ENCODE measurements at places on chromosomes 1 and 21.

DNA sequence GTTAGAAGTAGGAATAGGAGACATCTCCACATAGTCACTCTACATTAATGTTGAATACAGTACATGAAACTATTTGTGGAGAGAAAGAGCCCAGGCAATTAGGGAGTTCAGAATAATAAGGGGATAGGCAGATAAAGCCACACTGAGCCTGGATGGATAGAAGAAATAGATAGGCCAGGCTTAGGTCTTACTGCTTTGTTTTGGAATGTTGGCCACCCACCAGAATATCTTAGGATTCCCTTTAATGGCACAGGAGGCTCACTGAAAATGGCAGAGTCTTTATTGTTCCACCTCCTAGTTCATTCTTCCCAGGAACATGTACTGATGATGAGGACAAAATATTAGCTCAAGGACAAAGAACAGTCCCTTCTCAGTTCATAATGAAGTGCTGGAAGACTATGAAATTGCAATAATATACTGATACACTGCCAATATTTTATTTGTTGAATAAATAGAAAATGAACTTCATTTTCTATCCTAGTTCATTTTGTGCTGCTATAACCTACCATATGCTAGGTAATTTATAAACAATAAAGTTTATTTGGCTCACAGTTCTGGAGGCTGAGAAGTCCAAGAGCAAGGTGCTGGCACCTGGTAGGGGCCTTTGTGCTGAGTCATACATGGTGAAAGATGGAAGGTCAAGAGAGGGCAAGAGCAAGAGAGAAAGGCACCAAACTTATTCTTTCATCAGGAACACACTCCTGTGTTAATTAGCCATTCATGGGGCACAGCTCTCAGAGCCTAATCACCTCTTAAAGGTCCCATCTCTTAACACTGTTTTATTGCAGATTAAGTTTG lies 87.3 kb downstream of the TBX15 start:
- DNase-seq: no peak

DNA sequence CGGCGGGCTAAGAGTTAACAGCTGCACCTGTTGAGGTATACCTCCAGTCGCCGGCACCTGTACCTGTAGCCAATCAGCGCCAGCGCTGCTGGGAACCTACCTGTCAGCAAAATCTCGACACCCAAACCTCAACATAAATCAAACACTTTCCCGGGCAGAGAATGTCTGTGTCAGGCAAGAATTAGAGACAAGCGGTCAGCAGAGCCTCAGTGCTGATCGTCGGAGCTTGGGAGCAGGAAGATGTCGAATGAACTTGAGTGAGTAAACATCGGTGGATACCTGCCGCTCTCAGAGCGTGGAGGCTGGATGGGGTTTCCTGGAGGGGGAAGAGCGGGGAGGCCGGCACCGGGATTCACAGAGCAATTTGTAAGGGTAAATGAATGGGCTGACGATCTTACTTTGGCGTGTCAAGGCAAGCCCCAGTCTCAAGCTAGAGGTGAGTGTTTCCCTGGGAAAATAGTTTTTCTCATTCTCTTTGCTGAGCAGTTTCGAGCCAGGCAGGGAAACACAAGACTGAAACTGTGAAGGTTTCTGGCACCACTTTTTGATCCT lies at the start of gene GRHL3:
Gene GRHL3 (plus strand): TSS at position 46 of the 552 bp plus-strand sequence. CDS start 195 bp downstream, at position 241.
- DNase-seq: peak; percentile 91

DNA sequence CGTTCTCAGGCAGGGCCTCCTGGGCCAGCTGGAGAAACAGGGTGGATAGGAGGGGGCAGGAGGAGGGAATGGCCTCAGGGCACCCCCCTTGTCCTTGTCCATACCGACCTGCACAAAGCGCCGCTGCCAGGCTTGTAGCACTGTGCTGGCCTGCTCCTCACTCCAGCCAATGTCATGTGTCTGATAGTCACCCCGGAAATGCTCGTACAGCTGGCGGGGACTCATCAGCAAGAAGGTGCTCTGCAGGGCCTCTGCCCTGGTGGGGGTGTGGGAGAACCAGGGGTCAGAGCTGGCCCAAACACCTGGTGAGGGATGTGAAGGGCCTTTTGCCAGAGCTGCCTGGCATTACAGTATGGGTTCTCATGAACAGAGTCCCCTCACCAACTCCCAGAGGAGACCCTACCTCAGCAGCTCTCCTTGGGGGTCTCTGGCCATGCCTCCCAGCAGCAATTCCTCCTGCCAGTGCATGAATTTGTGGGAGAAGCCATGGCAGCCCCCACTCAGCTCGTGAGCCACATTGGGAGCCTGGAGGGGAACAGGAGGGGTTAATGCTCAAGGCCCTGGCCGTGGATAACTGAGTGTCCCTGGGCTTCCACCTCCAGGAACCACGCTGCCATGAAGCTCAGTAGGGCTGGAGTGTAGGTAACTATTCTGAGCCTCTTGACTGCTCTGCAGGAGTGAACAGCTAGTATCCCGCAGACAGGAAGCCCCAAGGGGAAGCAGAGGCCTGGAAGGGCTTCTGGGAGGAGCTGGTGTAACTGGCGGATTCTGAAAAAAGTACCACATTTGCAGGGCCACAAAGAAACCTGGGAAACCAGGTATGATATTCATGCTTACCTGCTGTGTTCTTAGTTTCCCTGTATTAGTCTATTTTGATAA lies 13.3 kb downstream of the PTCH2 start:
- no peak for DNase-seq

- DNase-seq: no peak
These were observed 27.8 kb downstream of the DMAP1 start for GRCh38 chr1:44240802-44241671.

GRCh38 chr1:224921354-224921753 lies 8.1 kb upstream of the DNAH14 start:
- no peak for DNase-seq
